ENCODE measurements at places on chromosomes 1 and 21. TPM values are rescaled to one million over a fixed set of nuclear protein-coding genes. Genes with fewer than 3 reads are reported as not detected.

- DNase-seq, result no peak
These were observed 12.3 kb downstream of the RAB4A start for GRCh38 chr1:229283183-229283611.

DNA sequence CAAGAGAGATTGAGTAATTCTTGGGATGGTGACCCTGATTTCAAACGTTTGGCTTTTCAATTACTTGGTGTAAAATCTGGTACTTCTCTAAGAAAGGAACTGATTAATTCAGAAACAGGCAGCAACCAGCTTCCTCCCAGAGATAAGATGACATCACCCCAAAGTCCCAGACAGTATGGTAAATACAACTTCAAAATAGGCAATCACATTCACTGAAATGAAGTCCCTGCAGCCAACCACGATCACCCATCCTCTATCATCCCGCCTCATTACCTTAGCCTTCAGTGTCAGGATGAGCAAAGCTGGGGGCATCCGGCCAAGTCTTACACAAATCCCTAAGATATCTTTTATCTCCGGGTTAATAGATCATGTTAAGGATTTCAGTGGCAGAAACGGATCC lies 26.4 kb upstream of the RUNX1 start:
- DNase-seq, result peak; percentile 27

DNA sequence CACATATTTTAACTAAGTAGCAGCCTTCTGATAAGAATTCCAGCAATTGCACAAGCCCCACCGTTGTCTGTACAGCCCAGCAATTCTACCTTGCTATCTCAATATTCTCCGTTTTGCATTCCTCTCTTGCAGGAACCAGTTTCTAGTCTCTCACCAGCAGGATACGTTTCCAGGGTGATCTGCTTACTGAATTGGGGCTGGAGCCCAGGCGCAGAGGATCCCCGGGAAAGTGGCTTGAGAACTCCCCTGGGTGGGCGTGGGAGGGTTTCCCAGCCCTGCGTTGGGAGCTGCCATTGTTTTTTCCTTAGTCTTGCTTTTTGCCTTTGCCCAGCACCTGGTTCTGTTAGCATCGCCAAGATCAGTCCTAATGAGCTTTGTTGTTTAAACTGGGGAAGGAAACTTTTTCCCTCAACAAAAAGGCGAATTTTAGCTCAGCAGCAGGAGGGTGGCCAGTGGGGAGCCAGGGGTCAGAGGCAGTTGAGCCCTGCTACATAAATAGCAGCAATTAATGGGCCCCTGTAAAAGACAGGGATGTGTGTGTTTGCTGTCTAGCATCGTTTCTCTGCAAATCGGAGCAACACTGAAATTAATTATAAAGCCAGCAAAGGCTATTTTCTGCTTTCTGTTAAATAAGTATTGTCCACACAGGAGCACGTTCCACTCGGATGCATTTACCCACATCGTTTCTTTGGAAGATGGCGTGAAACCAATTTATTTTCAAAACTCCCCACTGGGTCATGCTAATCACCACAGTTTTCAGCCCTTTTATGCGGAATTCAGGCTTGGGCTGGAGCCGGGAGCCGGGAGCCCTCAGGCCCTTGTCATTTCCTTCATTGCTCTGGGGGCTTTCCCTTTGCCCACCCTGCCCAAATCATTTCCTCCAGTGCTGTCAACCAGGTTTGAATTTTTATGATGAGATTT lies 36.6 kb downstream of the HUNK start:
- no peak for DNase-seq

DNA sequence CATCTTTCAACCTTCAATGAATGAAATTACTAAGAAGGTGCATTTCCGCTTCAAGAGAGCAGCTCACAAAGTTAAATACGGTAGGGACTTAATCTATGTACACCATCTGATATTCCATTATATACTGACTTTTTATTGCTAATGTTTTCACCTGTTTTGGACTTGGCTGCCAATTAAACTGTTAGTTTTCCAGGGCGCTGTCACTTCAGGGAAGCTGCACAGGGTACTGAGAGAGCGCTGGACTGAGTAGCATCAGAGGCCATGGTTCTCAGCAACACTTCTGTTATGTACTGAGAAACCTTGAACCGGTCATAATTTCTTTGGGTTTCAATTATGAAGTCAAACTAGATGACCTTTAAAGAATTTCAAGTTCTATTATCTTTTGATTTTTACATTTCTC lies 8.2 kb downstream of the SSX2IP start:
- no peak for DNase-seq

DNA sequence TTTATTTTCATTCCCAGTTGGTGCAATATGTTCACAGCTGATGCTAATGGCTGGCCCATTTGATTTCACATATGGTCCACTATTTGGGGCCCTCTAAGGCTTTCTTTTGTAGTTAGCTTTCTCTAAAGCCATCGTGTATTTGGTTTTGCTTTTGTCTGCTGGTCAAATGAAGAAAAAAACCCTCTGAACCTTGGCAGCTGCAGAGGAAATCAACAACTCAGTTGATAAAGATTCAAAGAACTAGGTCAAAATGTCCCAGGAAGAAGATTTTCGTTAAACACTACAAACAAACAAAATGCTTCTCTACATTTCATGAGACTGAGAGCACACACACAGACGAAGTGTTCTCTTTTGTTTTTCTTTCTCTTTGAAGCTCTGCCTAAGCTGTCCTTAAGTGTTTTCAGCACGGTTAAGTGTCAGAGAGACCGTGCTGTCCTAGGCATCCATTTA lies 655.0 kb downstream of the RWDD3 start:
- DNase-seq, result no peak

DNA sequence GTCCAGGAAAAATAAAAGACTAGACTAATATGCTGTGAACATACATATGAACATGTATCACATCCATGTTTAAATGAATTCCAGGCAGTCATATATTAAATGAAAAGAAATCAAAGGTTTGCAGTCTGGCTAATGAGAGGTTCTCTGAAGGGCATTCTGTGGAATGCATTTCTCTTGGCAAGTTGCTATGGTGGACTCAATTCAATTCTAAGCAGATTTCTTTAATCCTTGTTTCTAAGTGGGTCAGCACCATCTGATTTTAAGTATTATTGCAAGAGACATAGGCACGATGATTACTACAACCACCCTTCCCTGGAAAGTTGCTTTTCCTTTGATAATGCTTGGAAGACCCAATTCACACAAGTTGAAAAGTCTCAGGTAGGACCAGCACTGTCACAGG lies 23.9 kb upstream of the ABCA4 start:
- DNase-seq, result no peak

DNA sequence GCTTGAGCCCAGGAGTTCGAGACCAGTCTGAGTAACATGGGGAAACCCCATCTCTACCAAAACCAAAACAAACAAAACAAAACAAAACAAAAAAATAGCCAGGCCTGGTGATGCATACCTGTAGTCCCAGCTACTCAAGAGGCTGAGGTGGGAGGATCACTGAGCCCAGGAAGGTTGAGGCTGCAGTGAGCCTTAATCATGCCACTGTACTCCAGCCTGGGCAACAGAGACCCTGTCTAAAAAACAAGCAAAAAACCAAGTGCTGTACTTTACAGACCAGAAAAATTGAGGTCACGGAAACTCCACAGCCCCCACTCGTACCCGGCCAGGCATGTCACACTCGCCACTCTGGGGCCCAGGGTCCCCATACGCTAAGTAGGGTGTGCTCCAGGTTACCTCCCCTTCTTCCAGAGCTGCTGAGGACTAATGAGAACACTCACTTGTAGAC lies 22.9 kb downstream of the ATP2B4 start:
- no peak for DNase-seq

LORICRIN gene
- total RNA-seq, result not detected
